ENCODE measurements at places on chromosomes 4 and X.

DNA sequence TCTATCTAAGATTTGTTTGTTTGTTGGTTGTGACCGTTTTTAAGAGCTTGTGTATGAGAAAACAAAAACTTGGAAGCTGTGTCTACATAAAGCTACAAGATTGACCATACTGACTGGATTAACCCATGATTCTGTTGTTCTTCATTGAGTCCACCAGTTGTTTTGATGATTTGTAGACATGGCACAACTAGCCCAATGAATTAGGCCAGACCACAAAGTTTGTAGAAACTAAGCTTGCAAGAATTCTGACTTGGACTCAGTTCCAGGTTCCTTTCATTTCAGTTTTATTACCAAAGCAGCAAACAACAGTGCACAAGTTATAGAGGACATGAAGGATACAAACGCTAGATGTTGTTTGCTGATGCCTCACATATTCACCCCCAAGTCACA lies 119.3 kb downstream of the RASGEF1B start:
- no peak for ATAC-seq

DNA sequence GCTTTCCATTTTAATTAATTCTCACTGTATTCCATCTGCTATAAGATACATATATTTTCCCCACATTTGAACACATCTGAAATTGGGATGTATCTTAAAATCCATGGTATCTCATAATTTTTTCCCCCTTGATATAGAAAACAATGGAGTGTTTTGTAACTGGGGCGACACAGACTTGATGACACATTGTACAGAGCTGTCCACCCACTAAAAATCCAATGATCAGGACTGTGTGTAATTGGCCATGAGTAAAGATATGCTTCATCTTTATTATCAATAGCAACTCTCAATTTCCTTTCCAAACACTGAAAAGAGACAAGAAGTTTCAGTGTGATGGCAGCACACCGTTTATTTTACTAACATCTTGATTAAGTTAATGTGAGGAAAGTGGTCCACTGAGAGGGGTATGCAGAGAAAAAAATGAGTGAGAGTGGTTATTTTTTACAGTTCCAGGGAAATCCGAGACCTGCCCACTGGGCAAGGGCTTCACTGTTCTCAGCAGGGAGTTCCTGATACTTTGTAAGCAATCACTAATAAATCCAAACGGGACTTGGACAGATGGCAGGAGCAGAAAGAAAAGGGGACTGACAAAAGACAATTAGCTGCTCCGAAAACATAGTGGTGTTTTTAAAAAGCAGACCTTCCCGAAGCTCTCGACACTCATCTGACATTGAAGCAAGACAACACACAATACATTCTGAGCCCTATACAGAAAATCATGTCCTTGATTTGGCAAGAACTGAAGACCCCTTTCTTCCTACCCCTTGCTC lies 149.4 kb downstream of the TSPAN5 start:
- ATAC-seq = no peak

DNA sequence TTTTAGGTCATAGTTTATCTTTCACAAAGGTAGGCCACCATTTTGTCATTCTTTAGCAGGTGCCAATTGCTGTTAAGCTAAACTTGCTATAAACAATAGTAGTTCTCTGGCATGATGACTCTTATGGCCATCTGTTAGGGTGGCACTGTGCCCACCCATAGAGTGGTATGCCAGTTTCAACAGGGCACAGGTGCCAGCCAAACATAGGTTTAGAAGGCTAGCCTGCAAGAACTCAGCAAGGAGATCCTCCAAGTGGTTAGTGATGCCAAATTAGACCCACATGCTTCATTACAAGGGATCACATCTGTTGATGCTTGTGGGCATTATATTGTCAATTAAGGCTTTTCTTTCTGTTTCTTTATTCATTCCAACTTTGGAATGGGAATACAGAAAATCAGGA lies 204.5 kb downstream of the FMR1NB start:
- no peak for ATAC-seq

- no peak for ATAC-seq
Observed at GRCh38 chrX:108582151-108582550, 142.5 kb downstream of the COL4A5 start.

- no peak for ATAC-seq
Observed at GRCh38 chr4:147492306-147492705, 11.4 kb downstream of the EDNRA start.

- no peak for ATAC-seq
Observed at GRCh38 chr4:94175553-94176261, 32.0 kb upstream of the SMARCAD1 start.

DNA sequence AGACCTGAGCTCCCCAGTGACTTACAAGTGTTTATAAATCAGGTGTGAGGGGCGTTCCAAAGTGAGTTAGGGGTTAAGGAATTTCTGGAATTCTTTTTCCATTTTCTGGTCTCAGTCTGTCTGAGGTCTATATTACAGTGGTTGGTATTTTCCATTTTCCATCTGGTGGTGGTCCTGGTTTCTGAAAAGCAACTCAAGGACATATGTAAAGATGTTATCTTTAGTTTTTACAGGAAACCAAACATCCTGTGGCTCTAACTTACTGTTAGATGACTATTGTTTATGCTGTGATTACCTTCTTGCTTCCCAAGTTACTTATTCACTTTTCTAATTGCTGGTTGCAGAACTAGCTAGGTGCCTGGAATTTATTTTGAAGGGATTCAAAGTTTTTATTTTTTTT lies 53.5 kb upstream of the IL21 start:
- ATAC-seq = no peak

- no peak for ATAC-seq
Observed at GRCh38 chr4:53626491-53626890, 35.2 kb upstream of the LNX1 start.

- ATAC-seq = no peak
Observed at GRCh38 chr4:123073650-123074049, 151.3 kb upstream of the NUDT6 start.

DNA sequence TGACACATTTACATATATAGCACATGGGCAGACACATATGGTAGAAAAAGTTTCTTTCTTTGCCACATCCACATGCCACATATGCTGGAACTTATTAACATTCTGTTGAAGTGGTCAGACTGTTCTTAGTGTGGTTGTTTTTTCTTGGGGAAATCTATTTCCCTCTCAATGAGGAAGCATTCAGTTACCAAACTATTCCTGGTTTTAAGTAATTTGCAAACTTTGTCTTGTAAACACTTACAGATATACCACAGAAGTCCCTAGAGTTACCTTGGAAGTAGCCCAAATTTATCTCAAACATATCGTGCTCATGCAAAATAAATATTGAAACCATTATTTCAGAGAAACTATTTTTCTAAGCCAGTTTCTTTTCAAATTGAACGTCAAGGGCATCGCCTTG lies 625.5 kb upstream of the INTU start:
- no peak for ATAC-seq

DNA sequence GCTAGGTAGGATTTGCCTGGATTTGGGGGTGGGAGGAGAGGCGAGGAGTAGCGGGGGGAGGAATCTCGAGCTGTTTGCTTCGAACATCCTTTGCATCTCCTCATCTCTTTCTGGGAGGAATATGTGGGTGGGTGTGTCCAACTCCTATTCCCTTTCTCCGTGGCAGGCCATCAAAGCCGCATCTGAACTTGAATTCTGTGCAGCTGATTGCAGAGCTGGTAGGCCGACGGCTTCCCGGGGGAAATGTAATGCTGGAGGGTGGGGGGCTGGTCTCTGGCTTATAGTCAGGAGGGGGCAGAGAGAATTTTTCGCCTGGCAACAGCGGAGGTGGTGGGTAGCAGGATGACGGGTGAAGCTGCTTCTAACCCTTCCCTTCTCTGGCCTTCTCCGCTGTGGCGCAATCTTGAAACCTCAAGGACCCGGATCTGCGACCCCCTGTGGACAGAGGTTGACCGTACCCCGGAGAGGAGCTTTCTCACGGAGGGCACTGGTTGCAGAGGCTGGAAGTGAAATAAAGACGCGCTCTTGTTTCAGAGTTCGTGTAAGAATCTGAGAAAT lies 628 bp downstream of the ZCCHC12 start:
- ATAC-seq = no peak

DNA sequence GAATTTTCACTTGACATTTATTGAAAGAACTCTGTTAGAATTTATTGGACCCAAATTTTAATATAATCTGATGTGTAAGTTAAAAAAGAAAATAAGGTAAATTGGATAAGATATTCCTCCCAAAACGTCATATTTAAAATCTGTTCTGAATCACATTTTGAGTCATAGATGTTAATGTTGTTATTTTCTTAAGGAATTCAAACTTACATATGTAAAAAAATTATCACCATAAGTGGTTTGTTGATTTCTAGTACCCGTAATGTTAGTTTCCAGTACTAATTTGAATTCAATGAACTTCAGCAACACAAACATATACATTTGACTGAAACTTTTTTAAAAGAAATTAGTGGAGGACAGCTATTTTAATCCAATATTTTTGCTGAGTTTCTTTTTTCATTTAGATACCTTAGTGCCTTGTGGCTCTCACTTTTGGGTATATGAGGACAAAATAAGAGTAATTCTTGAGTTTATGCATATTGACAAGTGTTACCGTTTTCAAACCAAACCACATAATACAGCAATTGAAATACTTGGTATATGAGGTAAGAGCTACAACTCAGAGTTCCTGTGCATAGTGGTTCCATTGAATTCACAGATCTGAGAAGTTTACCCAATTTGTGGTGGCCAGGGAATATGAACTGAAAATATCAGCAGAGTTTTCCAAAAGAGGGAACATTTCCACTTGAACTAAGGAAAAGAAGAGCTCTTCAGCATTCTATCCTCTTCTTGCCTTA lies 71.8 kb downstream of the C4orf46 start:
- no peak for ATAC-seq

DNA sequence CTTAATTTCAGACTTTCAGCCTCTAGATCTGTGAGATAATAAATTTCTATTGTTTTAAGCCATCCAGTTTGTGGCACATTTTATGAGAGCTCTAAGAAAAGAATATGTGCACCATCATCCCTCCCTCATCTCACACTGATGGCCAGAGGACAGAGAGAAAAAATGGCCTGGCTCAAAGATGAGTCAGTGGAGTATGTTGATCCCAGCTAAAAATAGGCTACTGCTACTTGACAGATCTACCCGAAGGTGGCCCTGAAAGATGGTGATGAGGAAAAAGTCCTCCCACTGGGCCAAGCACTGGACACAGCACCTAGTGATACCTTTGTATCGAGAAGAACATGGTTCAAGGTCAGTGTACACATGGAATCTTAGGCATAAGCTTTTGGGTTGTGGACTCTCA lies 38.2 kb upstream of the DCTD start:
- no peak for ATAC-seq

DNA sequence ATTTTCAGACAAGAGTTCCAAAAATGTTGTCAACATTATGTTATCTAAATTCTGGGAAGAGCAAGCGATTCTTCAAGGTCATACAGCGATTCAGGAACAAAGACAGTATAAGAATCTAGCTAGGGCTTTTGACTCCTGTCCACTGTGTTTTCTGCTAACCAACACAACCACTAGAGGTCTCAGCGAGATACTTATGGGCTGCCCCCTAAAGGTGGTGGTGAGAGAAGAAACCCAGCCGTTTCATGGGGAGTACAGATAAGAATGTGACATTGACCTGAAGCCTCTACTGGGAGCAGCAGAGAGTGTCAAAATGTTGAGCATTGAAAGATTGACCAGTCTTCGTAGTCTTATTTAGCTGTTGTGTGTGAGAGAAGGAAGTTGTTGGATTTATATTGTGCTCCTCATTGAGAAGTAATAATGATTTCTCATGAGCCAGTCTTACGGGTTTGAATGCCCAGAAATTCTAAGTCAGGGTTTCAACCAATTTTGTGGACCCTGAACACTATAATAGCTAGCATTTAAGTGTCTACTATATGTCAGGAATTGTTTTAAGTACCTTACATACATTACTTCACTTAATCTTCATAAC lies 168.3 kb downstream of the SPRY1 start:
- ATAC-seq = peak; percentile 94

GRCh38 chr4:7256984-7257810 lies 64.9 kb downstream of the SORCS2 start:
- no peak for ATAC-seq

GRCh38 chr4:5719350-5720055 lies 8.5 kb downstream of the EVC start:
- no peak for ATAC-seq

DNA sequence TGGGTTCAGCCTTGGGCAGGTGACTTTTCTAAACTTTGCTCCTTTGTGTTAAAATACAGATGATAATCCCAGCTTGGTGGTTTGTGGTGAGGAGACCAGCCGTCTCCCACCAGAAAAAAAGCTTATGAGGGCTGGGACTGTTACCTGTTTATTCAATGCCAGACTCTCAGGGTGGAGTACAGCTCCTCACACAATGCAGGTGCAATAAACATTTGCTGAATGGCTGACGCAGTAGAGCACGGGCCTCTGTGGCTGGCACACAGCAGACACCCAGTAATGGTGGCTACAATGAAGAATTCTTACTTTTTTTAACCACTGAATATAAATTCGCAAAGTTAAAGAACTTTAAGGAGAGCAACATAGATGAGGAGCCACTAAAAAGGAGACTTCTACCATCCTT lies 30.2 kb downstream of the BEND4 start:
- ATAC-seq = no peak

GRCh38 chr4:184216515-184216914 lies 1.2 kb downstream of the ENPP6 start:
- ATAC-seq = no peak

DNA sequence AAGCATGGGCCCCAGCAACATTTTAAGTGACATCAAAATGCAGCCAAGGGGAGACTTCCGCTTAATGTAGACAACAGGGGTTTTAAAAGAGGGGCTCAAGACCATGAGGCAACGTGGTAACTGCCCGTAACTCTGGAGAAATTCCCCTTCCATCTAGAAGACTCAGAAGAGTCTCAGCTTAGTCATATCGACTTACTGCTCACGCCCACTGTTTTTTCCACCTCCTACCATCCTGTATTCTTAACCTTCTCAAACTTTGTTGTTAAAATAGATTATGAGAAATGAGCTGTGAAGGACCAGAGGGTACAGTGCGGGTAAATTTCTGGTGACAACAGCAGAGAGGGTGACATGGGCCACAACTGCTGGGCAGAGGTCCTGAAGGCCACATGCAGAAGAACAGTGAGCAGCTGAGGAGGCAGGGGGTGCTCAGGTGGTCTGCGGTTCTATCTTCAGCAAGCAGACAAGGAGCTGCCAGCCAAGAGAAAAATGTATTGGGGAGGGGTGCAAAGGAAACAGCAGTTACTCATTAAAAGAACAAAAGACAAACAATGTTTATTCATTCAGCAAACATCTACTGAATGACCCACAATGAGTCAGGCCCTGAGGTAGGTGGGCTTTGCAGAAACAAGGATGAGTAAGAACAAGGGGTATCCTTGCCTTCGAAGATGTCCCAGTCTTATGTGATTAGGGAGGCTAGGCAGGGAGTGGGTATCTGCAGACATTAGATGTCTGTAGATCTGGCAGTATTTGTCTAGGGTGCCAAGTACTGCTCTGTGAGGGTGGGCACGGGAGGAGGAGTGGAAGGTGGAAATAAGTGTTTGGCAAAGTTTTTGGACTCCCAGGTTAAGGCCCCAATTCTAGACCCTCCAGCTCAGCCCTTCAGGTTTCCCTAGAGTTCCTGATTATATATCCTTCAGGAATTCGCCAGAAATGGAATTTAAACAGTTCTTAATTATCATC lies 175.3 kb downstream of the TSPAN5 start:
- ATAC-seq = peak; percentile 96
